Stimulated activated CD8-positive, alpha-beta memory T cell treated with anti-CD3 and anti-CD28 coated beads, Interleukin-7, amount 100 ng/mL, for 1 hour (primary cell): ENCODE measurements at places on chromosomes 4 and X.

DNA sequence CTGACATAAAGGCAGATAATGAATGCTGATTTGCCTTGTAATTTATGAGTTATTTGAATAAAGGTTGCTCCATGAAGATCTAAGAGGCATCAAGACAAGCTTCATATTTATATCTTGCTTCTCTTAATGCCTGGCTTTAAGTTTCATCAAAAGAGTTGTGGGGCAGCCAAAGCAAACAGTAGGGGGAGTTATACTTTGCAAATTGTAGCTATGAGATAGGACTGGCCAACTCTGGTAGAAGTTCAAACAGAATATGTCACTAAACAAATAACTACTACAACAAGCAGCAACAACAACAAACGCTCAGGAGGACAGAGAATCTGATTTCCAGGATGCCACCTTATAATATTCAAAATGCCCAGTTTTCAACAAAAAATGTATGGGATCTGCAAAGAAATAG, 69.1 kb upstream of the PLAC1 start:
- DNase-seq, result no peak

- DNase-seq, result no peak
These were observed 34.4 kb upstream of the EFNB1 start for GRCh38 chrX:68794461-68794860.

- DNase-seq, result no peak
These were observed 325.0 kb downstream of the EVC2 start for GRCh38 chr4:5383191-5383980.

DNA sequence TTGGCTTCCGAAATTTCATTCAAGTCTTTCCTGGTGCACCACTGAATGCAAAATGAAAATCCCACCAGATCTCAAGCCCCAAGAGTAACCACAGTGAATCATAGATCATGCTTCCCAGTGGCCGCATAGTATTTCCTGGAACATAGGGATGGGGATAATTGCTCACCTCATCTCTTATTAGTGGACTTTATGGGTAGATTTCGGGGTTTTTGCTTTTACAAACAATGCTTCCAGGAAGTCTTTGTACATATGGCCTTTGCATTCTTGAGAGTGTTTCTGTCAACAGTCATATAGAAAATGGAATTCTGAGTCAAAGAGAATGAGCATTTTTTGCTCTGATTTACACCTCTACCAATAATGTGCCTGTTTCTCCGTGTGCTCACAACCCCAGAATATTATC, 53.4 kb downstream of the PPEF2 start:
- no peak for DNase-seq

- DNase-seq, result no peak
These were observed 234.1 kb downstream of the CPE start for GRCh38 chr4:165612936-165613335.

DNA sequence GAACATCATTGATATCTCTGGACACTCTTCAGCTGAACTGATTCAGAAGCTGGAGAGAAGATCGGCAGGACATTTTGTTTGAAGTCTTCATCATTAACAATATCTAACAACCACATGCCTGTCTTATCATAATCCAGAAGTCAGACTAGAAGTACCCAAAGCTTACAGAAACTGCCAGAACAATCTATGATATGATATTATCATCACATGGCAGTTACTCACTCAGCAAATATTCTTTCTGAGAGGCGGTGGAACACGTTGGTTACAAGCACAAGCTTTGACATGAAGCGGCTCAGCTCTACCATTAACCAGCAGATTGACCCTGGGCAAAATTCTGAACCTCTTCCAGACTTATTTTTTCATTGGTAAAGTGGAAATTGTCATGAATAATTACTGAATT, 69.4 kb upstream of the KIT start:
- DNase-seq, result no peak

- no peak for DNase-seq
These were observed 14.5 kb downstream of the TSPAN7 start for GRCh38 chrX:38575888-38576287.

GRCh38 chrX:13780868-13781427, 35.9 kb downstream of the GPM6B start:
- no peak for DNase-seq

GRCh38 chr4:139958739-139959098, 195.3 kb downstream of the MAML3 start:
- no peak for DNase-seq
